ENCODE measurements at places on chromosomes 5 and 9. TPM values are rescaled to one million over a fixed set of nuclear protein-coding genes. Genes with fewer than 3 reads are reported as not detected.
A peak's percentile ranks its signal among the peaks of the same experiment; 100 is the strongest.

GRCh38 chr9:75027187-75028107 lies 646 bp downstream of the CARNMT1 start:
- peaks cover 2% of the 10 kb centered on the region for H3K4me1 ChIP-seq
- H3K4me3 ChIP-seq = peak overlapping the region; percentile 88
- peak overlapping the region; percentile 94 for H3K27ac ChIP-seq
- H3K36me3 ChIP-seq = no peaks in the 10 kb centered on the region
- H3K27me3 ChIP-seq = no peaks in the 10 kb centered on the region

IER5L gene
- 74.3 TPM for total RNA-seq

GRCh38 chr9:119765632-119766175 lies 396.5 kb upstream of the BRINP1 start:
- no peak overlapping the region for H3K27ac ChIP-seq
- no peaks in the 10 kb centered on the region for H3K27me3 ChIP-seq
- no peaks in the 10 kb centered on the region for H3K4me1 ChIP-seq
- H3K4me3 ChIP-seq = no peak overlapping the region
- no peak for DNase-seq

ELOVL7 gene
- total RNA-seq = 0.50 TPM

- no peaks in the 10 kb centered on the region for H3K27me3 ChIP-seq
- DNase-seq = no peak
- no peak overlapping the region for H3K4me3 ChIP-seq
Measured at GRCh38 chr9:101119206-101119819, 90.8 kb downstream of the PLPPR1 start.

DNA sequence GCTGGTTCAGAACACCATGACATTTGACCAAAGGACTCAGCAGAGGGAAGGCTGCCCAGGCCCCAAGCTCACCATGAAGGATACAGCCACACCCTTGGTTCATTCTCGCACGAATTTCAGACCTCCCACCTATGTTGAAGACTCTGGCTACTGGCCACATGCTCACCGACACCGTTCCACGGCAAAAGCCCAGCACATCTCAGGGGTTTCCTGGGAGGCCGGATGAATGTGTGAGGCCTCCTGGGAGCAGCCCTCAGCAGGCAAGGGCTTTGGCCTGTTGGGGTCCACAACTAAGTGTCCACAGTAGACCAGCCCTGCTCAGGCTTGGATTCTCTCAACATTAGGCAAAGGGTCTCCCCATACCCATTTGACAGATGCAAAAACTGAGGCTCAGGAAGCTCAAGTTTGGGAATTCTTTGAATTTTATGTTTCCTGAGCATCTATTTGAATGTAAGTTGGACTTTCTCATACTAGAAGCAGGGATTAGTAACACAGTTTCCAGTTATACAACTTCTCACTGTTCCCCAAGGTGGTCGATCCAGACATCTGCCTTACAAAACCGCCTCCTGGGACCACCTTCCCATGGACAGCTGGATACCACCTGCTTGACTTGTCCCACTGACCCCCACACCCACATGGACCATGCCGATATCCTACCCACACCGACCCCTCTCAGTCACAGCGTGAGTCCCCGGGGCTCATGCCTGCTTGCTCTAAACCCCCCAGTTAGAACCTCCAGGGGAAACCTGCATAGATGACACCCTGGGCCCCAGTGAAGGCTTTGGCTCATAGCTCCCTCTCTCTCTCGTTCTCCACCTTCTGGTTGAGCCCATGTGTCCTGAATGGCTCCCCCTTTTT lies 27.9 kb downstream of the CCT5 start:
- no peaks in the 10 kb centered on the region for H3K36me3 ChIP-seq
- no peaks in the 10 kb centered on the region for H3K27me3 ChIP-seq
- H3K4me3 ChIP-seq = no peak overlapping the region
- DNase-seq = no peak
- no peaks in the 10 kb centered on the region for H3K4me1 ChIP-seq

Measured in ovary (tissue), 10 donors.